Bronchial smooth muscle cell (primary cell): ENCODE measurements at places on chromosomes 6 and 20. TPM values are rescaled to one million over a fixed set of nuclear protein-coding genes. Genes with fewer than 3 reads are reported as not detected.

CRISP3 gene
- not detected in 2 replicates for total RNA-seq

CRYBG1 gene
- total RNA-seq: 4.0 and 8.0 TPM in 2 replicates

TGM2 gene
- total RNA-seq: 12.6 and 118 TPM in 2 replicates

MICA gene
- 46.5 and 68.6 TPM in 2 replicates for total RNA-seq

MOG gene
- total RNA-seq: not detected in 2 replicates

MACROD2 gene
- total RNA-seq: 0.43 and 0.63 TPM in 2 replicates

ULBP1 gene
- total RNA-seq: 0.32 TPM in 1 of 2 replicates, not detected in the other

LTB gene
- not detected in 2 replicates for total RNA-seq

POU5F1 gene
- not detected in 2 replicates for total RNA-seq

ZBTB12 gene
- total RNA-seq: 9.6 and 14.6 TPM in 2 replicates

CNKSR3 gene
- 3.0 and 3.6 TPM in 2 replicates for total RNA-seq

PRRT1 gene
- total RNA-seq: 0.09 and 0.32 TPM in 2 replicates

BANF2 gene
- total RNA-seq: not detected in 2 replicates

BPIFB2 gene
- total RNA-seq: not detected in 2 replicates

PRR18 gene
- total RNA-seq: under 0.01 TPM in 1 of 2 replicates, not detected in the other

PKIB gene
- total RNA-seq: 2.1 and 9.3 TPM in 2 replicates

WFDC5 gene
- not detected in 2 replicates for total RNA-seq

YTHDF1 gene
- total RNA-seq: 11.2 and 13.1 TPM in 2 replicates

IMPG1 gene
- total RNA-seq: not detected in 2 replicates

NR2E1 gene
- total RNA-seq: not detected in 2 replicates

DOK5 gene
- 21.8 and 26.8 TPM in 2 replicates for total RNA-seq

BPHL gene
- 16.6 and 16.7 TPM in 2 replicates for total RNA-seq

OPRM1 gene
- total RNA-seq: under 0.01 TPM in 1 of 2 replicates, not detected in the other

PTPRK gene
- 51.5 and 79.5 TPM in 2 replicates for total RNA-seq

TRIM31 gene
- not detected in 2 replicates for total RNA-seq

GABRR2 gene
- total RNA-seq: 0.16 and 0.52 TPM in 2 replicates

BMP2 gene
- 0.86 and 2.2 TPM in 2 replicates for total RNA-seq

PRL gene
- total RNA-seq: not detected in 2 replicates

SCAF8 gene
- total RNA-seq: 16.5 and 18.8 TPM in 2 replicates

RUNX2 gene
- total RNA-seq: 0.52 and 1.3 TPM in 2 replicates

TINAG gene
- total RNA-seq: not detected in 2 replicates

SLC17A1 gene
- not detected in 2 replicates for total RNA-seq

SEC23B gene
- total RNA-seq: 33.1 and 35.7 TPM in 2 replicates

PPIL6 gene
- total RNA-seq: 1.4 and 3.5 TPM in 2 replicates

CST7 gene
- total RNA-seq: not detected in 2 replicates

PRKN gene
- total RNA-seq: 3.6 and 4.0 TPM in 2 replicates

EYA2 gene
- total RNA-seq: 2.4 and 12.0 TPM in 2 replicates

HLA-DOB gene
- 0.32 and 1.5 TPM in 2 replicates for total RNA-seq

CTCFL gene
- not detected in 2 replicates for total RNA-seq

CFB gene
- total RNA-seq: 33.7 and 56.8 TPM in 2 replicates

RAE1 gene
- total RNA-seq: 23.5 and 40.1 TPM in 2 replicates

E2F1 gene
- total RNA-seq: 0.77 and 1.3 TPM in 2 replicates

SIRPB2 gene
- total RNA-seq: not detected in 2 replicates

CDS2 gene
- 18.3 and 20.4 TPM in 2 replicates for total RNA-seq

IL17F gene
- total RNA-seq: not detected in 2 replicates
